SK-N-MC (cell line): ENCODE measurements at places on chromosomes 3 and 15.

- no peak for DNase-seq
Measured at GRCh38 chr15:76286271-76286879, 24.9 kb downstream of the ETFA start.

GRCh38 chr3:160398820-160399124, 253 bp downstream of the IFT80 start:
- DNase-seq: no peak

GRCh38 chr3:158220575-158220974, 110.7 kb downstream of the RSRC1 start:
- DNase-seq: no peak

GRCh38 chr15:64883100-64883581, 28.6 kb upstream of the ANKDD1A start:
- no peak for DNase-seq

- no peak for DNase-seq
Measured at GRCh38 chr3:99648101-99648500, 9.7 kb downstream of the COL8A1 start.

- no peak for DNase-seq
Measured at GRCh38 chr15:50431204-50431603, 7.0 kb downstream of the USP8 start.

DNA sequence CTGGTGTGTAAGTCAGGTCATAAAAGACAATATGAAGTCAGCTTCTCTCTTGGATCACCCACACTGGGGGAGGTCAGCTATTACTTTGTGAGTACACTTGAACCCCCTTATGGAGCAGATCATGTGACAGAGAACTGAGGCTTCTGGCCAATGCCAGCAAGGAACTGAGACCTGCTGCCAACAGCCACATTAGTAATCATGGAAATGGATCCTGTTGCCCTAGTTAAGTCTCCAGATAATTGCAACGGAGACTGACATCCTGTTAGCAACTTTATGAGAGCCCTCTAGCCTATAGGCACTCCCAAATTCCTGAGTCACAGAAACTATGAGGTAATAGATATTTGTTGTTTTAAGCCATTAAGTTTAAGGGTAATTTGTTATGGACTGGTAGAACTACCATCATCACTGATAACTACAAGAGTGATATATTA, 110.4 kb upstream of the GMNC start:
- DNase-seq: no peak

DNA sequence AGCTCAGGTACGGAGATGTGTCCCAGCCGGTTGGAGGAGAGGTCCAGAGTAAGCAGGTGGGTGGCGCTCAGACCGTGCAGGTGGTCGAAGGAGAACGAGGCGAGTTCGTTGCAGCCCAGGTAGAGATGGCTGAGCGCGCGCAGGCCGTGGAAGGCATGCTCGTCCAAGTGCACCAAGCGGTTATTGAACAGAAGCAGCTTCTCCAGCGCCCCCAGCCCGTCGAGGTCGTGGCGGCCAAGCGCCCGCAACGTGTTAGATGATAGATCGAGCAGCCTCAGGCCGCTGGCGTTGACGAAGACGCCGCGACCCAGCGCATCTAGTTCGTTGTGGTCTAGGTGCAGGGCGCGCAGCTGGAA, 648 bp downstream of the AMIGO3 start:
- DNase-seq: no peak

- no peak for DNase-seq
Measured at GRCh38 chr15:82081914-82082762, 36.3 kb upstream of the MEX3B start.

DNA sequence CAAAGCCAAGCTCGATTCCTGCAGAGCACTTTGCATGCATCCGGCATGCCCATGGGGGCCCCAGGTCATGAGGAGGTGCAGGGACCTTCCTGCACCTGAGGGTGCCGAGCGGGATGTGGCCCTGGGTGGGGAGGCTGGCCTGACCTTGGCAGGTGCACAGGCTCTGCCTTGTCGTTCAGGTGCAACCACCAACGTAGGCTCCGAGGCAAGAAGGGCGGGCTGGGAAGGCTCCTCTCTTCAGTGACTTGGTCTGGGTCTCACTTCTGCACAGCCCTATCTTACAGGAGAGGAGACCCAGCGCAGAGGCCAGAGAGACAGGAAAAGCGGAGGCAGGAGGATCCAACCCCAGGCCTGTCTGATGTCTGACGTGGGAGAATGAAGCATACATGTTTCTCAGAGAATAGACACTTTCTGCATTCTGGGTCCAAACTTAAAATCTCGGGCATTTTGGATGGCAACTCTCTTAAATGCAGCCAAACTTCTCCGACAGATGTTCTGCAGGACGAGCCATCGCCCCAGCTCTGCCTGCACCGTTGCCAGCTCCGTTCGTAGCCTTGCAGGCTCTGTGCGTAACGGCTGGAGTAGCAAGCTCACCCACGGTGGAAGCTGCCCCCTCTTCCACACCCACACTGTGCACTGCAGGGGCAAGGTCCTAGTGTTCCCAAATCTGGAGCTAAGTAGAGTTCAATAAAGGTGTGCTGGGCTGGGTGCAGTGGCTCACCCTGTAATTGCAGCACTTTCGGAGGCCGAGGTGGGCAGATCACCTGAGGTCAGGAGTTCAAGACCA, 60.8 kb upstream of the SNRPA1 start:
- no peak for DNase-seq

GRCh38 chr15:68431792-68432401, at the start of gene ITGA11:
Gene ITGA11, minus strand, starts transcription at chr15:68432163. Its CDS starts 97 bp downstream, at chr15:68432066.
- no peak for DNase-seq

DNA sequence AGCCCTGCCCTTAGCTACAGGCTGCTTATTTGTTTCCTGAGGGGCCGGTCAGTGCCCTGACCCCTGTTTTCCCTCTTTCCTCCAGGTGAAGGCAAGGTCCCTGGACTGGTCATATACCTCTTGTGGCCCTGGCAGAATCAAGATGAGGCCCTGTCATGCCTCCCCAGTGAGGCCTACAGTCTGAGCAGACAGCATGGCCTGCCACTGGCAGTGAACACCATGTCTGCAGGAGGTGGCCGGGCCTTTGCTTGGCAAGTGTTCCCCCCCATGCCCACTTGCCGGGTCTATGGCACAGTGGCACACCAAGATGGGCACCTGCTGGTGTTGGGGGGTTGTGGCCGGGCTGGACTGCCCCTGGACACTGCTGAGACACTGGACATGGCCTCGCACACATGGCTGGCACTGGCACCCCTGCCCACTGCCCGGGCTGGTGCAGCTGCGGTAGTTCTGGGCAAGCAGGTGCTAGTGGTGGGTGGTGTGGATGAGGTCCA, 1.2 kb downstream of the KLHDC8B start:
- DNase-seq: no peak

DNA sequence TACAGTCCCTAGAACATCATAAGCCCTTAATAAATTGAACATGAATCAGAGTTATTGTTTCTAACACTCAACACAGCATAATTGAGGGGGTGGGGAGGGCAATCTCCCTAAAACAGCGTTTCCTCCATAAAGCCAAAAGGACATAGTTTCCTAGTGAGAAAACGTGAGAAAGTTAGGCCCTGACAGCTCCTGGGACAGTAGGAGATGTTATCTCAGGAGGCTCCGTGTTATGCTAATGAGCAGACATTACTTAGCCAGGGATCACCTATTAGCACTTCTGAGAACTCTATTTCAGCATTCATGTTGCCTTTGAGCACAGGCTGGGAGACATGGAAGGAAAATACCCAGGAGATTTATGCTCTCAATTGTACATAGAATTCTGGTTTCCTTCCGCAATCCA, 229.1 kb upstream of the ADAMTS9 start:
- no peak for DNase-seq

GRCh38 chr15:75104804-75105557, 81.6 kb downstream of the PPCDC start:
- no peak for DNase-seq

- no peak for DNase-seq
Measured at GRCh38 chr3:38957296-38957695, 94.4 kb downstream of the SCN11A start.

- DNase-seq: no peak
Measured at GRCh38 chr3:71305231-71306206, 278.0 kb downstream of the FOXP1 start.

DNA sequence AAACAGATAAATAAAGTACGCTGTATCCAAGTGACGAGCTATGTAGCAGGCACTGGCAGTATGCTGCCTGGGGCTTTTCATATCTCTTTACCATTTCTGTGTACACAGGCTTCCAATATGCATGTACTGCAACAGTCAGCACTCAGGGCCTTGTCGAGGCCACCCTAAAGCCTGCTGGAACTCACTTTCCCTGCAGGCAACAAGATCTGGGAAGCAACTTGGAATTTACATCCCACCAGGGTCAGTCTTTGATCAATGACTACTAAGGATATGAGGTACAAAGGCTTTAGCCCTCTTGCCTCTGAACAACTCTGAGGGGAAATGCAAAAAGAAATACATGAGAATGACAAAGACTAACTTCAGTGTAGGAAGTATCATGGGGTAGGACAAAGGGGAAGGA, 101.8 kb upstream of the ARL6 start:
- DNase-seq: no peak

DNA sequence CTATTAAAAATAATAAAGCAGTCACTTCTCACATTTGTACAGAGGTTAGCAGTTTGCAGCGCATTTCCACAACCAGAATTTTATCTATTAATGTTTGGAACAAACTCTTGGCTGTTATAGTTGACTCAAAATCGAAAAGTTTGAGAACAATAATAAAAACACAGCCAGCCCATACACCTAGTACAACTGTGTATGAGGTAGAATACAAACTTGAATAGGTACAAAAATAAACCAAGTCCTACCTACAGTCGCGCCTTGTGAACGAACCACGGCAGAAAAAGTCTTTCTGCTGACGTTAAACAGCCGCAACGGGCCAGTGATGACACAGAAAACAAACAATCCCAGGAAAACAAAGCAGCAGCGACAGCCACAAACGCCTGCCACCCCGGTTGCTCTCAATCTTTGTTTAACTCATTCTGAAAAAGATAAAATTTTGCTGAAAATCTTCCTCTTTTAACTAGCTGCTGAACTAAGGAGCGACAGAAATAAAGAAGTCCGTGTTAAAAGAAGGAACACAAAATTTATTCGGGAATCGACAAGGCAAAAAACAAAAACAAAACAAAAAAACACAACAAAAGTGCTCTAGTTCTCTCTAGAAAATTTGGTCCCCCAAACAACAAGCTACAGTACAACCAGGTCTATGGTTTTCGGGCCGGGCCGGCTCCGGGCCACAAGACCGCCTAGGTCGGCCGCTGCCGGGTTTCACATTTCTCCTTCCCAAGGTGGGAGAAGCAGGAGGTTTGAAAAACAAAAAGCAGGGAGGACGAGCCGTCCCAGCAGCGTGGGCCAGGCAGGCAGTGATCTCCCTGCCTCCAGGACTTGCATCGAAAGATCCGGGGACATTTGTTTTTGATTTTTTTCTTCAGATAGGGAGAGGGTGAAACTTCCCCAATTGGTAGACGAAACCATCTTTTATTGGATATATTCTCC, 2.9 kb downstream of the FOXL2 start:
- DNase-seq: no peak
